H9 (cell line): ENCODE measurements at places on chromosomes 11 and 22.

- no peak for DNase-seq
Measured at GRCh38 chr11:9210224-9210921, 54.8 kb downstream of the DENND5A start.

GRCh38 chr11:134258577-134258976 is 5.2 kb downstream of the ACAD8 start:
- DNase-seq, result no peak

DNA sequence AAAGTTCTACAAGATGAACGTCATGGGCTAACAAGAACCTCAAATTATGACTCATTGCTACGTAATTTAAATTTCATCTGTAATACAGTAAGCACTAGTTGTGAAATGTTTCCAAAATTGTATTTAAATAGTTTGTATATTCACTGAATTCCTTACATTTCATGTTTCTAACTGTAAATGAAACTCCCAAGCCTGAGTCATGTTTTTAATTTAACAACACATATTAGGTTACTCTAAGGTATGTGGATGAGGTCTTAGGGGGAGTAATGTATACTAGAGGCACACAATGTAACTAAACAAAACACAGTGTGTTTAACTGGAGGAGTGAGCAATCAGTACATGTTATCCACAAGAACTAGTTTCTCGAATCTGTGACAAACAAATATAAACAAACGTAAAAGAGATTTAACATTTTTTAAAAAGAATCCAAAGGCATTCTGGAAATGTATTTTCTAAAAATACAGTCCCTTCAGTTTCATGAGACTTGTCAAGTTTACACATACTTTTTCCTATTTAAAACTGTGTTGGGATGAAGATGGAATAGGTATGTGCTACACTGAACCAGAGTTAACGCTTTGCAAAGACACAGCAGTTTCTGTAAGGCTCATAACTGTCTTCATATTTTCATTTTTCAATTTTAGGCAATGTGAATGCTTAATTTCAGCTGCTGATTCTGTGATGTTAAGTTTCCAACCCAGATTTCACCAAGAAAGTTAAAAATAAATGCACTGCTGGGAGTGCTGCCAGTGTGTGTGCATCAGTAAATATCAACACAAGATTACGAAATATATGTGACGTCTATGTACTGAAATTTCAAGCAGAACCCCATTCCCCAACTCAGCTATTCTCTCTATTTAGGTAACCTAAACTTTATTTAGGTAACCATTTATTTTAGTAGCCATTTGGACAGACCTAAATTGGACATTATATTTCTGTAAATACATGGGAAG is 52.6 kb downstream of the PITPNB start:
- DNase-seq, result no peak

DNA sequence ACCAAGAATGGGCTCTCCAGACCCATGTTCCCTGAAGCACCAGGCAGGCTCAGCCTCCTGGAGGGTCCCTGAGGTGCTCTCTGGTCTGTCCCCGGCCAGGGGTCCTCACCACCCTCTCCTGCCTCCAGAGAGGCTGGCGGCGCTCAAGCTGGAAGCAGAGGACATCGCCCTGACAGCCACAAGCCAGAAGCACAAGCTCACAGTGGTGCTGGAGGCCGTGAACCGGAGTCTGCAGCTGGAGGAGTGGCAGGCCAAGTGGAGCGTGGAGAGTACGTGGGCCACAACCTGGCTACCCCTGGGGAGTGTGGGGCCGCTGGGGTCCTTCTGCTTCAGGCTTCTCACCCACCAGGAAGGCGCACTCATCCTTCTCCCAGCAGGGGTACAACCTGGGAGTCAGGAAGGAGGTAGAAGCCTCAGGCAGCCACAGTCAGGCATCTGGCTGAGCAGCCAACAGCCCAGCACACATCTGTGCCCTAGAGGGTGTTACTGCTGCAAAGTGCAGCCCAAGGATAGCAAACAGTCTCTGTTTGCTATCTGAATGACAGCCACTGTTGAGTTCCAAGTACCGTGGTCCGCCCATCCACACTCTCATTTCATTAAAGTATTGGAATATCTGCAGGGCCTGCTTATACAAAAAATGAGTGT is 8.4 kb downstream of the PARVG start:
- no peak for DNase-seq

GRCh38 chr22:49826603-49827270 is 936 bp downstream of the BRD1 start:
- no peak for DNase-seq

DNA sequence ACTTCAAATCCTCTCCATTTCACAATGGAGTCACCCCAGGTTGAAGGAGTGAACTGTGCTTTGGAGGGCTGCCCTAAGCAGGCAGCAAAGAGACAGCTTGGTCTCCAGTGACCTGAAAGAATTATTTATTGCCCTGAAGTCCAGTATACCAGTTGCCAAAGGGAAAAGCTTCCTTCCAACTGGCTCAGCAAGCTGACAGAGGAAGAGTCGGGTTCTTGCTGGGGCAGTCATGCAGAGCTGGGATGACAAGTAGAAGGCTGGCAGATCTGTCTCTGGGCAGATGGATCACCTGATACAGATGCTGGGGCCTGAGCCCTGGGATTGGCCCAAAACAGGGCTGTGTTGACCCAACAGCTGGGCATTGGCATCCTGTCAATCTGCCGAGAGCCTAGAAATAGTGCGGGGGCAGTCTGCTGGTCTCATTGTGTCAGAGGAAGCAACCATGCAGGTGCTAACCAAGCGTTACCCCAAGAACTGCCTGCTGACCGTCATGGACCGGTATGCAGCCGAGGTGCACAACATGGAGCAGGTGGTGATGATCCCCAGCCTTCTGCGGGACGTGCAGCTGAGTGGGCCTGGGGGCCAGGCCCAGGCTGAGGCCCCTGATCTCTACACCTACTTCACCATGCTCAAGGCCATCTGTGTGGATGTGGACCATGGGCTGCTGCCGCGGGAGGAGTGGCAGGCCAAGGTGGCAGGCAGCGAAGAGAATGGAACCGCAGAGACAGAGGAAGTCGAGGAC is at the start of gene THRSP:
Gene THRSP, plus strand, starts transcription at position 422 of the 742 bp plus-strand sequence. Its CDS starts 21 bp downstream, at position 443.
- DNase-seq, result no peak

DNA sequence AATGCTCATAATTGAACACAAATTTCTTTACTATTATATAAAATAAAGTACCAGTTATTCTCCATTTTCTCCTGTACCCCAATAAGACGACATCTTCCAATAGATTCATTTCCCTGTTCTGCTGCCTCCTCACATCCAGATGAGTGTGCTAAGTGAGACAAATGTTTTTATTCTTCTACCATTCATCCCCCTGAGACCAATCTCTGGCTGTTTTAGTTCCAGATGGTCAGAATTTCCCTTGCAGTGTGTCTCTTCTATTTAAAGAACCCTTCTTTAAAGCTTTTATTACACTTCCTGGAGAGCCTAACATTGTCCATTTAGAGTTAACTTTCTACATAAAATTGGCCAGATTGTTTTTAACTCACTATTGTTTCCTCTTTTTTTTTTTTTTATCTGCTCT is 41.2 kb upstream of the GLYATL1 start:
- no peak for DNase-seq

GRCh38 chr22:29331658-29332300 is 16.3 kb upstream of the RASL10A start:
- no peak for DNase-seq

DNA sequence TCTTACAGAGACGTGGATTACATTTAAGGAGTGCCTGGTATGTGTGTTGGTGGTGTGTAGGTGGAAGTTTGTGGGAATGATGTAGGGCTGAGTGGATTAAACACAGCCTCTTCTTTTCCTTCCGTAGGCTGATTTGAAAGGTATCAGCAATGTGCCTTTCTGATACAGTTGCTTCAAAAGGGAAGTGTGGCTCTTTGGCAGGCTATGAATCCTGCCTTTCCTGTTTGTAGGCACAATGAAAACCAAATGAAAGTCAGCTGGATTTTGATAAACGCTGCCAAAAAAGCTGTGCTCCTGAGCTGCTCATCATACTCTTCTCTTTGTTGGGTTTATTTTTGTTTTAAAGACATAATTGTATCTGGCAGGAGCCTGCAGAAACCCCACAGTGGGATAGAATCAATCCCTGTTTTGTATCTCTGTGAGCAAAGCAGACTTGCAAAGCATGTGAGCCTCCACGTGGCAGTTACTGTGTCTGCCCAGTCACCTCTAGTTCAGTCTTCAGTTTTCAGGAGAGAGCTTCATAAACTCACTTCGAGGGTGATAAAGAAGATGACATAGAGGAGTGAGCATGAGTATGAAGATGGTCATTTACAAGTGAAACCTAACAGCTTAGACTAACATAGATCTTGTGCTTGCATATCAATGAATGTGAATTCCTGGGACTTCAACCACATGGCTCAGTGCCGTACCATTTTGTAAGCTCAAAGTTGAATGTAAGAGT is 655.7 kb upstream of the KIRREL3 start:
- DNase-seq, result no peak

DNA sequence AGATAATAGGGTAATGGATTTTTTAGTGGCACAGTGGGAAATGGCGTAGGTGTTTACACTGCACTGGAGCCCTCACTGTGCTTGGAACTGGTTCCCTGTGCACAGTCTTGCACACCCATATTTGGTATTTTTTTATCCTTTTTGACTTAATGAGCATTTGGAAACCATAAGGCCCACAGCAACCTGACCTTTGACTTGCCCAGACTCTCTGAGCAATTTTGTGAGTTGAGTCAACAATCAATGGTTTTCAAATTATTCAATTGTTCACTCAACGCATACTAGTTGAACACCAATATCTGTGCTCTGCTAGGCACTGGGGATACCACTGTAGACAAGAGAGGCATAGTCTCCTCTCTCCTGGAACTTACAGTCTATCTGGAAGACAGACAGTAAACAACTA is 14.3 kb downstream of the CD44 start:
- DNase-seq, result no peak

- no peak for DNase-seq
Measured at GRCh38 chr11:110297076-110297725, 787 bp upstream of the RDX start.

- DNase-seq, result no peak
Measured at GRCh38 chr22:44915441-44915840, 94.4 kb downstream of the PHF21B start.

- DNase-seq, result no peak
Measured at GRCh38 chr11:31884080-31884479, 73.0 kb upstream of the PAX6 start.

DNA sequence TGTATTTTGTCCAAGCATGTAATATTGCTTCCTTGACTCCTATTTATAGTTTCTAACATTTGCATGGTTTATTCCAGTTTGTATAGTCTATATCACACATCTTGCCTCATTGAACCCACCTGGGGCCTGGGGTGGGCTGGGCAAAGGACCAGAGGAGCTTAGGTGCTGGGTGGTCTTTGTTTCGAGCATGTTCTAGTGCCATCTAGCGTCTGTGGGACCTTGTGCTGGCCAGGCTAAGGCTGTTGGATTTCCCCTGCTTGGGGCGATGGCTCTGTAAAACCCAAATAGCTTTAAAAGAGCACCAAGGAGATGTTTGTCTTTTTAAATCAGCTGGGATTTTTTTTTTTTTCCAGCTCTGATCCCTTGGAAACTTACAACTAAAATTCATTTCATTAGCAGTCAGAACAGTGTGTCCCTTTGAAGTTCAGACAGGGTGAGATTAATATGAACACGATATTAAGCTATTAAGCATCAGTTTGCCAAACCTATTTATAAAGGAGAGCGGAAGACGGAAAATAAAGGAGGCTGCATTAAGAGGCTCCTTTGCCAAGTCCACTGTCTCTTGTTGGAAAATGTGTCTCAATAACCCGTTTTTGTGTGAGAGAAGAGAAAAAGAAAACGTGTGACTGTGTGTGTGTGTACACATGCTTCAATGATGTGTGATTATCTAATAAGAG is 157.4 kb downstream of the COMMD9 start:
- DNase-seq, result peak; percentile 69

DNA sequence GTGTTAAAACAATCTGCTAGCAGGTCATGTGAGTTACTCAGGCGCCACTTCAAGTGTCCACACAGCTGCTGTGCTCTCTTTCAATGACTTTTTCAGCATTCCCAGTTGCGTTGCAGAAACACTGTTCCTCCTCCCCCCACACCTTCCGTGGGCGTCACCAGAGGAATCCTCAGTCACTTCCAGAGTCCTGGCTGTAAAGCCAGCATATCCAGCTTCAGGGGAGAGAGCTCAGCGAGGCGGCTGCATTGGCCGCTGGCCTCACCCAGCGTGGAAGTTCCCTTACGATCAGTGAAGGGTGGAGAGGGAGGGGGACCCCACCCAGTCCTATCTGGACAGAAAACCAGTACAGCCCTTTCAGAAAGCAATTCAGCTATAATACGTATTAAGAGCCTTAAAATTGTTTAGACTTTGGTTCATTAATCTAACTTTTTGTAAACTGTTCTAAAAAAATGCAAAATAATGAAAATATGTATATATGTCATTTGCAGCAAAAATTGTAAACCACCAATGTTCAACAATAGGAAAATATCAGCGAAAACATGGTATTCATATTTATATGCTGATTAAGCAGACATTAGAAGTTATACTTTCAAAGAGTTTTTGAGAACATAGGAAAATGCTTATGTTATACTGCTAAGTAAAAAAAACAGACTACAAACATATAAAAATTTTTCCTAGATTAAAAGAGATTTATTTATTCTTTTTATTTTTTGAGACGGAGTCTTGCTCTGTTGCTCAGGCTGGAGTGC is 2.8 kb upstream of the ANO9 start:
- no peak for DNase-seq

GRCh38 chr22:24585461-24585860 is 7.4 kb downstream of the LRRC75B start:
- DNase-seq, result no peak

DNA sequence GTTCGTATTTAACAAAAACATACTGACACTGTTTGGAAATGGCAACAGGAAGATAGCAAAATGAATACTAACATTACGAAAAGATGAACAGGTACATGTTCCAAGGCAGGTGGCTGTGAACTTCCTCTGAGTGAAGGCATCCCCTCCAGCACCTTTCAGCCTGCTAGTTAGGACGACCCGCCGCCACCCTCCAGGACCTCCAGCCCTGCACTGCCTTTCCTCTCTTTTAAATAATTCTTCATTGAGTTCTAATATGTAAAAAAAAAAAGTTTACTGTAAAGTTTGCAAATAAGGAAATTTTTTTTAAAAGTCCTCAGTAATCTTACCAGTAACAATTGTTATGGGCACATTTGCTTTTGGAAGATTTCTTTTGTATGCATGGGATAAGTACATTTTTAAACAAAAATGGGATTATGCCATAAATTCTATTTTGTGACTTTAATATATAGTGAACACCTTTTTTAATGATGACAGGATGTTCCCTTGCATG is 6.0 kb downstream of the NEAT1 start:
- DNase-seq, result no peak

GRCh38 chr22:28112548-28113043 is 193.5 kb upstream of the PITPNB start:
- DNase-seq, result peak; percentile 40

DNA sequence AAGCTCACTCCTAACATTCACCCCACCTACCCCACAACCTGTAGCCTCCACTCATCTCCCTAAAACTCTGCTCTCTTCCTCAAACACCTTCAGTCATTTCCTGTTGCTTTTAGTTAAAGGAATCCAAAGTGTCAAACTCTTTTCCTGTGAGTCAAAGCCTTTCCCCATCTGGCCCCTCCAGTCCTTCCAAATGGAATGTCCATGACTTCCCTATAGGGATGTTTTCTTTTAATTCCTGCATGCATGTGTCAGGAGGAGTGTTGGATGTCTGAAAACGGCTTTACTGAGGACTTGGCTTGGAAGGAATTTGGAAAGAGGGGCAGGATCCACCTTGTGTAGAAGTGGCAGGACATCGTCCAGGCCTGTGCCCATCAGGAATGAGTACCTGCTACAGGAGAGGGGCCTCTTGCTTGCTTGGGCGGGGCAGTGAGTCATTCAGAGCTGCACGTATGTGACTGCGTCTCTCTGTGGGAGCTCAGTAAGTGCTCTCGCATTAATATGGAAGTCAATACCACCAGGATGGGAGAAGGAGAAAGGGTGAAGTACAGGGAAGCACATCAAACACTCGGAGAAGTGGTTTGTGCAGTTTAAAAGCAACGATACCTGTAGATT is 491.9 kb downstream of the OPCML start:
- DNase-seq, result no peak
